Activated CD4-positive, CD25-positive, alpha-beta regulatory T cell treated with anti-CD3 and anti-CD28 coated beads, Interleukin-2, amount 50 U/mL, for 16 hours (primary cell): ENCODE measurements at places on chromosomes 1 and 21.

- DNase-seq, result no peak
Measured at GRCh38 chr1:2291577-2291976, 63.5 kb downstream of the SKI start.

- no peak for DNase-seq
Measured at GRCh38 chr1:68974447-68974846, 477.6 kb upstream of the DEPDC1 start.

DNA sequence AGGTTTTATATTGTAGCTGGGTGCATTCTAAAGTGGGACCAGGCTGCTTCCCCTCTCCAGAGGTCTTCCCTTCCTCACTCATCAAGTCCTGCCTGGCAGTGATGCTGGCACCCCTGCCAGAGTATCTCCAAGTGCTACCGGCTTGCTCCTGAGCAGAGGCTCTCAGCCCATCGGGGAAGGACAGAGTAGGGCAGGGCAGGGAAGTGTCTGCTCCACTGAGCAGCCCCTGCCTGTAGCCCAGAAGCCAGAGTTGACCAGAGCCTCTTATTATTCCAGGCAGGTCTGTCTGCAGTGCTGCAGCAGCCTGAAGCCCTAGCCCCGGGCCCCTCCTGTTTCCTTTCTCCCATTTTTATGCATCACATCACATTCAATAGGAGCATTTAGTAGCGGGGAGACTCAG is 51.1 kb downstream of the ATP2B4 start:
- DNase-seq, result no peak

DNA sequence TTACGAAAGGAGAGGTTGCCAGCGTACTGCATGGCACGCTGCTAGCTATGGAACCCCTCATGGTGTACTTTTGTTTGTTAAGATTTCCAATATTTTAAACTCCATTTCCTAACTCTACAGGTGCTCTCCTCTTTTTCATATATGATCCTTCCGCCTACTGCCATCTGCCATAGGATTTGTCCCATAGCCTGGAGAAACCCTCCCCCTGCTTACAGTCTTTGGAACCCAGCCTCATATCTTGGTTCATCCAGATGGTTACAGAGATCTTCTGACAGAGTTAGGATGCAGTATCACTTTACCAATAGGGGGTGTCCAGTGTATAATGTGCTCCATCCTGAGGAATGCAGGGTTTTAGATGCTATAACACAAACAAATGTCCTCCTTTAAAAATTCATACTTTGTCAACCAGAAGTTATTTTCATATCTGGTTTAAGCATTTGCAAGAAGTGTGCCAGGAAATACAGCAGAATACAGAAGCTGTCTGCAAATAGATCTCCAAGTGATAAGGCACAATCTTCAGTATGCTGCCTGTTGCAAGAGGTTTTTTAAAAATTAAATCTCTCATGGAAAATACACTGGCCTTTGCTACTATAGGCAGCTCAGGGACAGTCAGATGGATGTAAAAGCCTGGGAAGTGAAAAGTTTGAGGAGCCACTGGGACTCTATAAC is 377.8 kb downstream of the KCNH1 start:
- DNase-seq, result no peak

- no peak for DNase-seq
Measured at GRCh38 chr1:157239936-157240335, 101.7 kb upstream of the ETV3 start.

DNA sequence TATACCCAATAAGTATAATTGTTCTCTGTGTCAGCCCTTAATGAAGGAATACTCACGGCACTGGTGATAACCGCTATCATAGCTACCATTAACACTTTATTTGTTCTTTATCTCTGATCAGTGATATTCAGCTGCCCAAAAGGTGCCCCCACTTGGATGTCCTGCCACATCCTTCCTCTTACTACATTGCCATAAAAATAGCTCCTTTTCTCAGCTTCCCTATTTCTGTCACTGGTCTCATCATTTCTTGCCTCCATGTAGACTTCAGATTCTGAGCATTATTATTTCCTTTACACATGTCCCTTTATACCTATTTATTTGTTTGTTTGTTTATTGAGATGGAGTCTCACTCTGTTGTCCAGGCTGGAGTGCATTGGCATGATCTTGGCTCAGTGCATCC is 2.7 kb upstream of the RAB29 start:
- no peak for DNase-seq

DNA sequence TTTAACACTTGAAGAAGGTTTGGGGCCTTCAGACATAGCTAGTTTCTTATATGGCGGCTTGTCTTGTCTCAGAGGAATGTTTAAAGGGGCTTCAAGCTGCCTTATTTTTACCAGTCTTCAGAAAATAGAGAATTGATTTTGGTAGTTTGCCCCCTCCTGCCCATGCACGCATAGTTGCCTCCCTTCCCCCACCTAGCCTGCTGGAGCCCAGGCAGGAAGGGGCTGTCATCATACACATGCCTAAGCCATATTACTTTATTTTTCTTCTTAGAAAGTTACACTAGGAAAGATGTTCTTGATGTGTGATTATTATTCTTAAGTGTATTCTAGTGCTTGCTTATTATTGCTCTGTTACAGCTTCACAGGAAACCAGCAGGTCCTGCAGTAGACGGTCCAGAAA is 18.3 kb downstream of the PBX1 start:
- DNase-seq, result no peak
